Stimulated activated CD4-positive, alpha-beta T cell treated with anti-CD3 and anti-CD28 coated beads, TNF-alpha, amount 100 ng/mL, for 1 hour (primary cell): ENCODE measurements at places on chromosomes 1 and 21.
A peak's percentile ranks its signal among the peaks of the same experiment; 100 is the strongest.

DNA sequence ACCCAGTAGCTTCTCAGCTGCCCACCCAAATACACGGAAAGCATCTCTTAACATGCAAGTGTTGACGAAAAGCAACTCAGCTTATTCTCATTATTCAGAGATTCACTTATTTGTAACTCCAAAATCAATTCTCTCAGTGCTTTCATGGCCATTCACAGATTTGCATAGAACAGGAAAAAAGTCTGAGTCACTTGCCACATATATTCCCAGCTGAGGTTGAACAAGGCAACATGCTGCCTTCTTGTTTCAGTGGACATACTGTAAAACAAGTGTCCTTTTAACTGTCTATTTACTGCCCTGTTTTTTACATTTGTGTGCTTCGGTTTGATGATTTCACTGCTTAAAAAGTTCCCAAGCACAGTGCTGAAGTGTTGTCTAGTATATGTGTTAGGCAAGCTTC is 273.0 kb downstream of the LTN1 start:
- no peak for DNase-seq

DNA sequence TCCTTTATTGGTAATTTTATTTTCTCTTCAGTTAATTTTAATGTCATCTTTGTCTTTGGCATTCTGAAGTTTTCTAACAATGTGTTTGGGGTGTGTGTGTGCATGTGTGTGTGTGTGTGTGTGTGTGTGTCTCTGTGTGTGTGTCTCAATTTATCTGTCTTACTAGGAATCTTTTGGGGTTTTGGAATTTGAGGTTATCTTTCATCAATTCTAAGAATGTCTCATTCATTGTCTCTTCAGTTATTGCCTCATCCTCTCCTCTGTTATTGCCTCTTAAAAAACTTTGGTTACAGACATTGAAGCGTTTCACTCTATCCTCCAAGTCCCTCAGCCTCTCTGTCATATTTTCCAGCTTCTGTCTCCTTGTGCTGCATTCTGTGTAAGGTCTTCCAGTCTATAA is 18.1 kb upstream of the SAMD13 start:
- DNase-seq, result no peak

GRCh38 chr1:26336477-26337205 is 17.3 kb downstream of the CRYBG2 start:
- DNase-seq, result peak; percentile 66

GRCh38 chr1:210298936-210299335 is 29.8 kb upstream of the HHAT start:
- DNase-seq, result no peak

DNA sequence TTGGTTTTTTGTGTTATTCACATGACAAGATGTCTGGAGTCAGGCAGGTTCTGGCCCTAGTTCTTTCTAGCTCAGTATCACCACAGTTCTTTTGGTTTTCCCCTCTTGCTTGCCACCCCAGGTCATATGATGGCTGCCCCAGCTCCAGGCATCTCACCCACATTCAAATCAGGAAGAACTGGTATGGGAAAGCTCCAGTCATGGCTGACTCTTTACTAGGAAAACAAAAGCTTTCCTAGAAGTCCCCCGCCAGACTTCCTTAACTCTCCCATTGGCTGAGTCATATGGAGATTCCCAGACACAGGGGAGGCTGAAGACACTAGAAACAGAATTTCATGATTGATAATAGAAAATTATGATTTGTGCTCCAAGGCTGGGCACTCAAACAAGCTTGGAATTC is 22.1 kb upstream of the EYA3 start:
- DNase-seq, result no peak

DNA sequence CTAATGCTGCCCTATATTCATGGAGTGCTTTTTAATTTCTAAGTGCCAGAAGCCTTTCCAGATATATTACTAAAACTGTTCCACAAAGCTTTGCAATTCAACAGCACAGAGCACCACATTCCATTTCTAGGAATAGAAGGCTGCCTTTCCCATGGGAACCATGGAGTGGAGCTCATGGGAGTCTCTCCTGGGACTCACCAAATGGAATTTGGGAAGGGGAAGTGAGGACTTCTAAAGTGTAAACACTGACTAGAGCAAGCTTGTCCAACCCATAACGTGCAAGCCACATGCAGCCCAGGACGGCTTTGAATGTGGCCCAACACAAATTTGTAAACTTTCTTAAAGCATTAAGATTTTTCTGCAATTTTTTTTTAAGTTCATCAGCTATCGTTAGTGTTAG is 190.4 kb upstream of the TNR start:
- no peak for DNase-seq

DNA sequence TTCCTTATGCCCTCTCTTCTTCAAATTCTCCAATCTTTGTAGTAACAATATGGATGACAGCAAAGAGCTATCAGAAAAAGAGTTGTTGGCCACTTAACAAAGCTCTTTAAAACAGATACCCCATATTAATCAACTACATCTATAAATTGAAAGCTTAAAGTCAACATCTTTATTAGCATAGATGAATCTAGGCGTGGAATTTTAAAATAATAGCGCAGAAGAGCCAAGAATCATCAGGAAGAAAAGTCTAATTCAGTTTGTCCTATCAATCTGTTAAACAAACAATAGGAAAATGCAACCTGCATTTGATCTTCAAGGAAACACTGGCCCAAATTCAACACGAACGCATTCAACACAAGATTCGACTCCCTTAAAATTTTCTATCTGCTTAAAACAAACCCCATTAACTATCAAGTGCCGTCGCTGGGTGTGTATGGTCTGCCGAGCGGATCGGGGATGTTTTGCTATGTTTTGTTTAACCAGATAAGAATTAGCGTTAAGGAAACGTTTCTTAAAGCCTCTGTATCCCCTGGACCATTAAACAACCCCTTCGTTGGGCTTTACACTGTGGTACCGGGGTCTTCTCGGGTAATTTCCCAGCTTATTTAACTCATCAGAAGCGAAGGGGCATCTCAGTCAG is 1.0 kb downstream of the LYST start:
- DNase-seq, result no peak

- no peak for DNase-seq
Measured at GRCh38 chr1:84701376-84701775, 11.1 kb upstream of the SSX2IP start.

- no peak for DNase-seq
Measured at GRCh38 chr1:34398241-34398915, 221.7 kb downstream of the C1orf94 start.

DNA sequence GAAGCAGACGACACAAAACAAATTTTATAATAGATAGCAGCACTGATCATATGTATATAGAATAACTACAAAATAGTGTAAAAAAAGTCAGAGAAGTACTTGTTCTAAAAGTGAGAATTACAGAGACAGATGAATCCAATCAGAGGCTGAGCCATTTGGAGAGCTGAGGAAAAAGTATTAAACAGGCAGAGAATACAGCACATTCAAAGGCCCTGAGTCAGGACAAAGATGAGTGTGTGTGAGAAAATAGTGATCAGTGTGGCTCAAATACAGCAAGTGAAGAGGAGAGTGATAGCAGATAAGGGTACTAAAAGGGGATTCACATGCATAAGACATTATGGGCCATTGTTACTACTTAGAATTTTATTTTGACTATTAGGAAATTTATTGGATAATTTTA is 430.6 kb upstream of the BRINP3 start:
- no peak for DNase-seq

GRCh38 chr1:178973652-178974101 is 52.0 kb upstream of the FAM20B start:
- DNase-seq, result no peak

DNA sequence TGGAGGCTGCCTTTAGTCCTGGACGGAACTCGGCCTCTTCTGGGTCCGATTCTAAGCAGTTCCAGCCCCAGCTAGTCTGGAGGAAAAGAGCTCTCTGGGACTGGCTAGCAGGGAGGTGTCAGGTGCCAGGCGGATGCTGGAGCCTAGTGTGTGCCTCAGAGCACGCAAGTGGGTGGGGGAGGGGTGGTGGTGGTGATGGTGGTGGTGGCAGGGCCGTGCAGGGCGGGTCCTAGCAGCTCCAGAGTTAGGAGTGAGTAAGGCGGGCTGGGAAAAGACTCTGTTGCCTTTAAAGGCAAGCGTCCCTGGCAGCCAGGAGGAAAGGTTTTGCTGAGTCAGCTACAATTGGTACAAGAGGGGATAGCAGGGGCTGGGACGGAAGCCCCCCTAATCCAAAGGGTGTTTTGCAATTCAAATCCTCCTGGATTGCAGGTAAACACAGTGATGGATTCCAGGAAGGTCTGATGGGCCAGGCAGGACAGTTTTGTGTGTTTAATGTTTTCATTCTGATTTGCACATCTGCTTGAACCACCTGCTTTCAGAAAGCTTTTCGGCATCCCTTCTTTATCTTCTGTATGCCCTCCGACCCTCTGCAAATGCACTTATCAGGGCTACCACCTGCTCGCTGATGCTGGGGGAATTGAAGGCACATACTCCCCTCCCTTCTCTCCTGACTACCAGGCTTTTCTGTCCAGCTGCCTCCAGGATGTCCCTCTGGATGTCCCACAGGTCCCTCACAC is 4.1 kb upstream of the SLC2A1 start:
- DNase-seq, result no peak

- DNase-seq, result no peak
Measured at GRCh38 chr21:46124083-46124925, 26.4 kb downstream of the COL6A2 start.

- DNase-seq, result no peak
Measured at GRCh38 chr1:1001057-1001783, 1.3 kb upstream of the HES4 start.

DNA sequence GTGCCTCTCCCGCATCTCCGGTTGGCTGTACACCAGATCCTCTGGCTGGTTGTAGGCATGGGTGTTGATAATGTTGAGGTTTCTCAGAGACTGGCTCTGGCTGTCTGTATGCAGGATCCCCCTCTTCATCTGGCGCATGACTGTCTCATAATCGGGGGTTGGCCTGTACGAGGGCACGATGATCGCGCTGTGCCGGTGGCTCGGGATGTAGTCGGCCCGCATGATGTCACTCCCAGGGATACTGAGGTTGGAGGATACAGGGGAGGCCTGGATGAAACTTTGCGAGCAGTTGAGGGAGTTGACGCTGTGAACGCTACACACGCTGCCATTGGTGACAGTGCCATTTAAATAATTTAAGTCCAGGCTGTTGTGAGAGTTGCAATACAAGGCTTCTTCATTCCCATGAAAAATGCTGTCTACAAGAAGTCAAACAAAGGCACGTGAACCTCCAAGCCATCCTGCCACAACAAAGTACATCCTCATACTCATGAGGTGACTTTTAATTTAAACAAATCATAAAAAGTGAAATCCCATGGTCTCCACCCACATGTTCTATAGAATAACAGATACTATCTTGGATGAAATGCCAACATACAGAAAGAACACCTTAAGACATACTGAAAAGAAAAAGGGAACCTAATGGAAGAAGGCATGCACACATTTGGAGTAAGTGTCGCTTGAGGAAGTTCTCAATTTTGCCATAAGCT is 103.6 kb downstream of the SMYD2 start:
- DNase-seq, result no peak

- DNase-seq, result no peak
Measured at GRCh38 chr1:5717031-5717682, 275.1 kb downstream of the NPHP4 start.

DNA sequence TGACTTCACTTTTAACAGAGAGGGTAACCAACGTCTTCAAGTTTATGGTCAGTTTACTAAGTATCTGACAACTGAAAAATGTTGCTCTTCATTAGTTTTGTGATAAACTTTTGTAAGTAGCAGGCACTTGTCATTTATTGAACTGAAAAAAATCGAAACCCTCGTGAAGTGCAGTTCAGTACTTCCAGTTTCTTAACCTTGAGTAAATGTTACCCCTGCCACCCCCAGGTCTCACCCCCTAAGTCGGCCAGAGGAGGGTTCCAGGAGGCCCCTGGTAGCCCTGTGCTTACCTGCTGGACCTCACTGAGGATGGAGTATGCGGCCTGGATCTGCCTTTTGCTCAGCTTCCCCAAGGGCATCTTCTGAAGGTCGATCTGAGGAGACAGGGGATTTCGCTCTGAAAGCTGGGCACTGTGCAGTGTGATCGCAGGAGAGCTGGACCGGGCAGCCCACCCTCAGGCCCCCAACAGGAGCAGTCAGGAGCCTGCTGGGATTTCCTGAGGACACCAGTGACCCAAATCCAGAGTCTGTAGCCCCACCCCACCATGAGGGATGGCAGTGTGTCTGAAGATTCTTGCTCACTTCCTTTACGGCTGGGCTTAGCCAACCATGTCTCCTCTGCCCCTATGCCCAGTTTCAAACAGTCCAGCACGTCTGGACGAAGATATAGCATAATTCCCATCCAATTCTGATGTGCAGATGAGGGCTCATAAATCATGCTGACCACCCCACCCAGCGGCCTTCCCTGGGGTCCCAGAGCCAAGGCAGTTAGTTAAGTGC is 37.6 kb downstream of the PARP1 start:
- no peak for DNase-seq

DNA sequence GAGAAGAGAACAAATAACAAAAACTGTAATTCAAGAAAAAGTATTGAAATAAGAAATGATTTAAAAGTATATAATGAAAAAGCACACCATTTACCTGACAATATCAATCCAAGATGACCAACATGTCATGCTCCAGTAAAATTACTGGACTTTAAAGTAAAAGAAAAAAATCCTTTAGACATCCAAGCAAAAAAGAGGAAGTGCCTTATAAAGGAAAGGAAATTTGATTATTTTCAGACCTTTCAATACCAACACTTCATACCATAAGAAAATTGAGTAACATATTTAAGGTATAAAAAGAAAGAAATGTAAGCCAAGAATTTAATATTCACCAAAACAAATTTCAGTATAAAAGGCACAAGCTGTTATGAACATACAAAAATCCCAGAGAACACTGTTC is 46.2 kb upstream of the SSX2IP start:
- DNase-seq, result no peak

GRCh38 chr21:29678626-29679025 is 261.2 kb downstream of the GRIK1 start:
- no peak for DNase-seq
